NCI-H774 (cell line): ENCODE measurements at places on chromosomes 12 and 14.

DNA sequence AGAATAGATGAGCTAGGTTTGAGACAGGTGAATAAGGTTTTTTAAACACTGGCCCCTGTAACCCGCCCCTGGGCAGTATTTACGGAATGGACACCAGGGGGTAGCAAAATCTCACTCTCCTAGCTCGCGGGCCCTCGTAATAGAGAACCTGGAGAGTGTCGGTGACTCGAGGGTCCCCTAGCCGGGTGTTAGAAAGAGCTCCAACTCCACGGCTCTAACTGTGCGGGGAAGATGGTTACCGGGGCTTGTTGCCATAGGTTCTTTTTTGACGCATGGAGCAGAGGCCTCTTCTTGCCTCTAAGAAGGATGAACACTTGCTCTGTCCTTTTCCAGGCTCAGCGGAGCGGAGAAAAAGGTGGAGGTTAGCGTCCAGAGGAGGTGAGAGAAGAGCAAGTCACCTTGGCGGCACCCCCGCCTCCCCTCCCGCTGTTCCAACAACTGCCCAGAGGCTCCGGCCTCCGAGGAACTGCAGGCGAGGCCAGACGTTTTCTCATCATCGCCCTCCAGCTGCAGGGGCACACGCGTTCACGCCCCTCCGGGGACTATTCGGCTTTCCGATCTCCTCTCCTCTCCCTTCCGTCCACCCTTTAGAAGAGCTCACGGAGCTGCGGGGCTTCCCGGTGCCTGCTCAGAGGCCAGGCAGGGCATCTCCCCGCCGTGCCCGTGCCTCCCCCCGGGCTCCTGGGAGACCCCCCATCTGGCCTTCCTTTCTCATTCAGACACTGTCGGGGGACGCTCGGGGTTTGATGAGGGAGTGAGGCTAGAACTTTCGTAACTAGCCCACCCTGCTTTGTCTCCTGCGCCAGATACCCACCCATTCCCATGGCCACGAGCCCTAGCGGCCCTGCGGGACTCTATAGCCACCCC lies 1.4 kb upstream of the ARHGEF40 start:
- DNase-seq: peak; percentile 55

GRCh38 chr12:1583421-1584078 lies 10.8 kb downstream of the FBXL14 start:
- peak; percentile 80 for DNase-seq

GRCh38 chr14:98018628-98019027 lies 1221.4 kb downstream of the VRK1 start:
- no peak for DNase-seq

DNA sequence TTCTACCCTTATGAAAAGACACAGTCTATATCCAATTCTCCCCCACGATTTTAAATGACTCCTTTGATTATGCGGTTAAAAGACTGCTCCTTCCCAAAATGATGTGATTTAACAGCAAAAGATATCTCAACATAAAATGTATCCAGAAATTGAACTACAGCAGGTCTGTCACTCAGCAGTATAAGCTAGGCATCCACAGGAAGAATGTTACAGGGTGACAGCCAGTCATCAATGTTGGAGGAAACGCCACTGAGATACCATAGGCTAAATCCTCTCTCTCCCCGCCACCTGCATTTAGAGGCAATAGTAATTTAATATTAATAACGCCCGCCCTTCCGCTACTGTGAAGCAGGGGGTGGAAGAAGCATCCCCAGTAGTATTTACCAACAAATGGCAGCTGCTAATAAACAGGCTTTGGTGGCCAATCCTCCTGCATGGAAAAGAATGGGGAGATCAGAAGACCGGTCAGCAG lies 613 bp downstream of the RECQL start:
- no peak for DNase-seq

GRCh38 chr12:12436831-12437345 lies 80.0 kb downstream of the BORCS5 start:
- no peak for DNase-seq

- no peak for DNase-seq
These were observed 51.4 kb upstream of the OR9K2 start for GRCh38 chr12:55074806-55075205.
